ENCODE measurements at places on chromosomes 1 and 21.

- no peak for DNase-seq
These were observed 67.5 kb downstream of the AK5 start for GRCh38 chr1:77349275-77349674.

DNA sequence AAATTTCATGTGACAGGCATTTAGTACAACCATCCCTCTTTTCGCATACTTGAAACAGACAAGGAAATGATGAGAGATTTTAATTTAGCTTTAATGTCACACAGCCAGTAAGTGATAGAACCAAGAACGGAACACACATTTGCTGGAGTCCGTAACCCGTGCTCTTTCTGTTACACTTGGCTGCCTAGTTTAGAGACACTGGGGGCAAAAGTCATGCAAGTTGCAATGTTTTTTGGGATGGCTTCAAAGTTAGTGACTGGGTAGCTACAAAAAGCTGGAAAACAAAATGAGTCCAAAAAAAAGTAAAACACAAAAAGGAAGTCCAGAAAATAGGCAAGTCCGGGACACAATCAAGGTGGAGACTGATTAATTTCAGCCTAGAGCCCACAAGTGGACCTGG lies 5.9 kb downstream of the NID1 start:
- no peak for DNase-seq

- no peak for DNase-seq
These were observed 10.9 kb upstream of the AGPAT3 start for GRCh38 chr21:43853851-43854772.

DNA sequence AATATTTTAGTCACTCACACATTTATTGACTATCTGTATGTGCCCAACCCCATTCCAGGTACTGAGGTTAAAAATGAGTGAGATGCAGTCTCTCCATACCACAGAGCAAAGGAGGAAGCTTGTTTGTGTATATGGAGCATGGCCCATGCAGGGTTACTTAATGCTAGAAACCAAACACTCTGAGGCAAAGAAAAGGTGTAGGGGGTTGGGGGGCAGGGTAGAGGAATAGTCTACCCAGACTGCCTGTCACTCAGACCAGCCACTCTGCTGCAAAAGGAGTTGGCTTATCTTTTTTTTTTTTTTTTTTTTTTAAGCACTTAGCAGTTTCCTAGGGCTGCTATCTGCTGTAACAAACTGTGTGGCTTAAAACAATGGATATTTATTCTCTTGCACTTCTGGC lies 19.8 kb downstream of the PGM1 start:
- no peak for DNase-seq

GRCh38 chr1:19163261-19163660 lies 46.8 kb downstream of the UBR4 start:
- DNase-seq = no peak

- DNase-seq = peak; percentile 29
These were observed 40.4 kb downstream of the RIMS3 start for GRCh38 chr1:40625076-40625475.

DNA sequence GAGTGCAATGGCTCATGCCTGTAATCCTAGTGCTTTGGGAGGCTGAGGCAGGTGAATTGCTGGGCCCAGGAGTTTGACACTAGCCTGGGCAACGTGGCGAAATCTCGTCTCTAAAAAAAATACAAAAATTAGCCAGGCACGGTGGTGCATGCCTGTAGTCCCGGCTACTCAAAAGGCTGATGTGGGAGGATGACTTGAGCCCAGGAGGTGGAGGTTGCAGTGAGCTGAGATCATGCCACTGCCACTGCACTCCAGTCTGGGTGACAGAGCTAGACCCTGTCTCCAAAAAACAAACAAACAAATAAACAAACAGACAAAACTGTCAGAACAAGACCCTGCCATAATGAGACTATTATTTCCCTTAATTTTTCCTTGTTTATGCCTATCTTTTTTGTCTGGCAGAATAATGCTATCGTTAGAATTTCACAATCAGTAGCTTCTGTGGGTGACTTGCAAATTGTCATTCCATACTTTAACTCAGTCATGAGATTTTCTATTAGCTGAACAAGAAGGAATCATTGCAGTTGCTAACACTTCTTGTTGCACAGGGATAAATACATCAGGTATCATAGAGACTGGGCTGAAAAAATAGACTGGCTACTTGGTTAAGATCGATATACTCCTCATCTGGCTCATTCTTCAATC lies 7.5 kb upstream of the THEM4 start:
- DNase-seq = no peak
